ENCODE measurements at places on chromosomes 16 and 17. TPM values are rescaled to one million over a fixed set of nuclear protein-coding genes. Genes with fewer than 3 reads are reported as not detected.

DNA sequence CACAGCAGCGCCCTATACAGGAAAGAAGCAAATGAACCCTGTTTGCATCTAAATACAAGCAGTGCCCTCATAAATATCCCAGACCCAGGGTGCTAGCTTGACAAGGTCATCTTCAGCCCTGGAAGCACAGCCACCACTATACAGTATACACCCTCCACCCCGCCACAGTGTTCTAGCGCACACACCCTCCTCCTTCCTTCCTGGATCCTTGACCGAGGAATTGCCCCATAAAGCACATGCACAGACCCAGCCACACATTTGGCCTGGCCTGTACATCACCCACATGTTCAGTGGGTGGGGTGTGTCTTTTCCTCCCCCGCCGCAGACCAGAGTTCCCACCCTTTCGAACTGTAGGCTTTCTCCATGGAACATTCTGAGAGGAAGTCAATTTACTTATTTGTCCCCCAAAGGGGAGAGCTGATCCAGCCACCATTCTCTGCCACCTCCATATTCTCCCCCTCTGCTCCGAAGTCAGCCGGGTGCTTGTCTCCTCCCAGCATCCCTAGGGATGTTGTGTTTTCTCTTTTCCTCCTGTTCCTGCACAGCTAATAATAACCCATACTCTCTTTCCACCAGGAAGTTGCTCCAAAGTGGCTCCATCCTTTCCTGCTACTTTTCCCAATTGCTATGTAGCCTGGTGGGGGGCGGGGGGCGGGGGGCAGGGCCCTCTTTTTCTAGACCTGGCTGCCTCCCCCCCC lies 6.6 kb downstream of the ABI3 start:
- no peak for DNase-seq
- peak overlapping the region; percentile 86 for H3K27ac ChIP-seq
- H3K27me3 ChIP-seq: no peaks in the 10 kb centered on the region
- H3K4me1 ChIP-seq: peaks cover 53% of the 10 kb centered on the region
- peaks cover 11% of the 10 kb centered on the region for H3K36me3 ChIP-seq

- no peaks in the 10 kb centered on the region for H3K4me1 ChIP-seq
- H3K4me3 ChIP-seq: no peak overlapping the region
- H3K36me3 ChIP-seq: no peaks in the 10 kb centered on the region
- no peaks in the 10 kb centered on the region for H3K27me3 ChIP-seq
- no peak overlapping the region for H3K27ac ChIP-seq
Measured at GRCh38 chr16:50879873-50880695, 138.2 kb downstream of the CYLD start.

DNA sequence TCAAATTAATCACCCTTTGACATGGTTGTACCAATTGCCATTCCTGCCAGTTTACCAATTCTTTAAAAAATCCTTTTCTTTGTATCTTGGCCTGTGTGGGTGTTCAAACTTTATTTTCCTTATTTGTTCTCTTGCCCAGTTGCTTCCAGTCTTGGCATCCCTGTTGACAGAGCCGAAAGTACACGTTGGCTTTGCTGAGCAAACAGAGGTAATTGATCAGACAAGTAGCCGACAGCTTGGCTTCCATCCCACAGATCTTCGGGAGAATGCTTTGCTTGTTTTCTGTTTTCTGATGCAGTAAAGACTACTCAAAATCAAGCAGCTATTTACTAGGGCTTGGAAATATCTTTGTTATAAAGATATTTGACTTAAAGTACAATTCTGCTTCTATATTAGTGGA lies 506.8 kb upstream of the SALL1 start:
- no peaks in the 10 kb centered on the region for H3K27me3 ChIP-seq
- H3K4me1 ChIP-seq: no peaks in the 10 kb centered on the region
- H3K27ac ChIP-seq: no peak overlapping the region
- H3K36me3 ChIP-seq: no peaks in the 10 kb centered on the region

- peak overlapping the region; percentile 53 for H3K4me3 ChIP-seq
- DNase-seq: no peak
- H3K36me3 ChIP-seq: peaks cover 30% of the 10 kb centered on the region
- peaks cover 36% of the 10 kb centered on the region for H3K4me1 ChIP-seq
Measured at GRCh38 chr16:31133046-31133501, 2.5 kb downstream of the PRSS8 start.

GRCh38 chr16:627454-628239 lies 3.1 kb upstream of the WFIKKN1 start:
- H3K27ac ChIP-seq: no peak overlapping the region
- peaks cover 44% of the 10 kb centered on the region for H3K36me3 ChIP-seq
- H3K4me1 ChIP-seq: peaks cover 40% of the 10 kb centered on the region
- no peaks in the 10 kb centered on the region for H3K27me3 ChIP-seq
- DNase-seq: peak; percentile 92
- H3K4me3 ChIP-seq: no peak overlapping the region

- no peaks in the 10 kb centered on the region for H3K36me3 ChIP-seq
- H3K4me1 ChIP-seq: peaks cover 23% of the 10 kb centered on the region
- no peak overlapping the region for H3K27ac ChIP-seq
- H3K27me3 ChIP-seq: no peaks in the 10 kb centered on the region
Measured at GRCh38 chr17:76554131-76554530, 14.3 kb downstream of the PRCD start.

DNA sequence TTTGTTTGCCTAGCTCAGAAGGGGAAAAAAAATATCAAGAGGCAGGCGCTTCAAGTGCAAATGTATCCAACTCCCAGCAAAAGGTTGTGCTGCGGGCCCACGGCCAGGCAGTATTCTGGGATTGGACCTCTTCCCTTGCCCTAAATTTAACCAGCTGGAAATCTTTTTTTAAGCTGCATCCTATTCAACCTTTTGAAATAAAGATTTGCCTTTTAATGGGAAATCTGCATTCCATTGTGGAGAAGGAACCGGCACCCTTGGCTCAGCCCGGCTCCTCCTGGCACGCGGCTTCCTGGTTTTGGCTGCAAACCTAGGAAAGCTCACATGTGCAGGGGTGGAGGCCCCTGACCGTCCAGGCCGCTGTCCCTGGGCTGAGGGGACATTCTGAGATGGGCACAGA lies 38.8 kb upstream of the ENPP7 start:
- H3K27ac ChIP-seq: no peak overlapping the region
- H3K27me3 ChIP-seq: no peaks in the 10 kb centered on the region
- no peak overlapping the region for H3K4me3 ChIP-seq

Gene MILR1
- total RNA-seq: 11.5 TPM

Gene CCL5
- 15.7 TPM for total RNA-seq

DNA sequence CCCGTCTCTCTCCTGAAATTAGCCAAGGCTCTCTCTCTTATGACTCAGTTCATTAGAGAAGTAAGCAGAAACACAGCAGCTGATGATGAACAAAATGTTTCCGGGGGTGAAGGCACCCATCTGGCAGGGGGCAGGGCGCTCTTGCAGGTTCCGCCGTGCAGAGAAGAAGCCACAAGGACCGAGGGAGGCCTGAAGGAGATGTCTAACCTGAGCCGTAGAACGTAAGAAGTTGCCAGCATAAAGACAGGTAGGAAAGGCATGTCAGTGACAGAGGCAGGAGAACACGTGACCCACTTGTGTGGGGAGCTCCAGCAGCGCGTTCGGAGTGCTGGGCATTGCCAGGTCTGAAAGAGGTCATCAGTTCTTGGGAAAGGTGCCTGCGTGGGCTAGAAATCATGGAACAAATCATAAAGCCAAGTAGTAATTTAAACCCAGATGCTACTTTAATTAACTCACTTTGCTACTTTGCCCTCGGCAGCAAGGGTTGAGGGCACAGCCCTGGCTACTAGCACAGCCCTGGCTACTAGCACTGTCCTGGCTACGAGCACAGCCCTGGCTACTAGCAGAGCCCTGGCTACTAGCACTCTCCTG lies 198.6 kb downstream of the RPTOR start:
- H3K4me3 ChIP-seq: no peak overlapping the region
- peak; percentile 76 for DNase-seq
- no peaks in the 10 kb centered on the region for H3K36me3 ChIP-seq
- no peaks in the 10 kb centered on the region for H3K27me3 ChIP-seq

DNA sequence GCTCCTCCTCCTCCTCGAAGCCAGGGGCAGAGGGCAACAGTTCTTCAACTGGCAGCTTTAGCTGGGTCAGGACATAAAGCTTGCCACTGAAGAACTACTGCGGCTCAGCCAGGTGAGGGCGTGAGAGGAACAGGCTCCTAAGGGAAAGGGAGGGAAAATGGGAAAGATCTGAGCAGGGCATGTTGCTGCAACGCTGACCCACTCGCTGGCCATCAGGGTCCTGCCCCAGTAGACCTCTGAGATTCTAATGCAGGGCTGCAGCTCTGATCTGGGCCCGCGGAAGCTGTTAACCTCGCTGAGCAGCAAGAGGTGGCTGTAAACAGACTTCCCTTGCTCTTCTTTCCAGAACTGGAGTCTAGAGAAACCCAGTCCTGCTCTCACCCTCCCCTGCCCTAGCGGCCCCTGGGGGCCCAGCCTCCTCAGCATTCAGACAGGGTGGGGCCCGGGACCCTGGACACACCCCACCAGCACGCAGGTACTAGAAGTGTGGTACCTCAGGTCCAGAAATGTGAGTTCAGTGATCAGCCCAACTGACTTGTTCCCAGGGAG lies 3.8 kb upstream of the TLCD2 start:
- peaks cover 65% of the 10 kb centered on the region for H3K4me1 ChIP-seq
- H3K27me3 ChIP-seq: no peaks in the 10 kb centered on the region
- H3K36me3 ChIP-seq: peaks cover 32% of the 10 kb centered on the region

Gene KRTAP4-4
- not detected for total RNA-seq

DNA sequence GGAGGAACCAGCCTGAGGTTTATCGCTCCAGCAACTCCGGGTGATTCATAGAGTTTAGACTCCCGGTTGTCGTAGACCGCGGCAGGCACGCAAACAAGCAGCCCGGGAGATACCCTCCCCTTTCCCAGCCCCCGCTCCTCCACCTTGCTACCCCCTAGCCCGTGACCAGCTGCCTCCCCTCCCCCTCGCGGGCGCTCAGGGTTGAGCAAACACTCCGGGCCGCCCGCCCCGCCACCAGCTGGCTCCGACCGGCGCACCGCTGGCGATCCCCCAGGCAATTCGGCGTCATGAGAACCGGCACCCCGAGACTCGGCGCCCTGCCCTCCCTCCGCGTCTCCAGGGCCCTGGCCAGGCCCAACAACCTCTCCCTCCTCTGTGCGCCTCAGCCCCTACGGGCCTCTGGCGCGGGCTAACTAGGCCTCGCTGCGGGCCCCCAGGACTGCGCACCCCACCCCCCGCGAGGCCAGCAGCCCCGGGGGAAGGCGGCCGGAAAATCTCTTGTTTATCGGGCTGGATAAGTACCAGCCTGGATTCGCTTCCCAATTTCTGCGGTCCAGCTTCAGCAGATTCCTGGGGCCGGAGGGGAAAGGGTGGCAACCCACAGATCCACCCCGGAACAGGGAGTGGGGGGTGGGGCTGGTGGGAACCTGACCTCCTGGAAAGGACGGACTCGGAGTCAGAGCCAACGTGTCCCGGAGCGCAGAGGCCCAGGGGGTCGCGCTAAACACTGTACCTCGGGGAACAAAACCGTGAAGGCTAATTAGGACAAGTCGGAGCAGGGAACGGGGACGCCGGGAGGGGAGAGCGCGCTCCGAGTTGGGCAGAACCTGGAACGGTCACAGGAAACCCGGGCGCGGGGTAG lies 951 bp upstream of the GPRC5C start:
- H3K27me3 ChIP-seq: peaks cover 12% of the 10 kb centered on the region
- peak overlapping the region; percentile 98 for H3K27ac ChIP-seq
- H3K36me3 ChIP-seq: no peaks in the 10 kb centered on the region
- peak overlapping the region; percentile 0 for H3K4me3 ChIP-seq

DNA sequence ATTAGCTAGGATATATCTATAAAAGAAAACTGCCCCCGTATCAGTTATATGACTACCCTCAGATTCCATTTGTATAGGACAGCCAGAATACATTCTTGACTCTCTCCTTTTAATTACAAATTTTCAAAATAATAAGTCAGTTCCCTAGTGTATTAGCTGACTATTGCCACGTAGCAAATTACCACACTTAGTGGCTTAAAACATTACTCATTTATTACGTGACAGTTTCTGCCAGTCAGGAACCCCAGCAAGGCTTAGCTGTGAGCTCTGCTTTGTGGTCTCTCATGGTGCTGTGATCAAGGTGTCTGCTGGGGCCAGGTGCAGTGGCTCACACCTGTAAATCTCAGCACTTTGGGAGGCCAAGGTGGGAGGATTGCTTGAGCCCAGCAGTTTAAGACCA lies 13.9 kb upstream of the SCNN1B start:
- H3K4me3 ChIP-seq: no peak overlapping the region
- no peaks in the 10 kb centered on the region for H3K27me3 ChIP-seq
- no peaks in the 10 kb centered on the region for H3K36me3 ChIP-seq
- H3K4me1 ChIP-seq: no peaks in the 10 kb centered on the region
- DNase-seq: no peak

Gene BAIAP3
- total RNA-seq: 8.6 TPM

DNA sequence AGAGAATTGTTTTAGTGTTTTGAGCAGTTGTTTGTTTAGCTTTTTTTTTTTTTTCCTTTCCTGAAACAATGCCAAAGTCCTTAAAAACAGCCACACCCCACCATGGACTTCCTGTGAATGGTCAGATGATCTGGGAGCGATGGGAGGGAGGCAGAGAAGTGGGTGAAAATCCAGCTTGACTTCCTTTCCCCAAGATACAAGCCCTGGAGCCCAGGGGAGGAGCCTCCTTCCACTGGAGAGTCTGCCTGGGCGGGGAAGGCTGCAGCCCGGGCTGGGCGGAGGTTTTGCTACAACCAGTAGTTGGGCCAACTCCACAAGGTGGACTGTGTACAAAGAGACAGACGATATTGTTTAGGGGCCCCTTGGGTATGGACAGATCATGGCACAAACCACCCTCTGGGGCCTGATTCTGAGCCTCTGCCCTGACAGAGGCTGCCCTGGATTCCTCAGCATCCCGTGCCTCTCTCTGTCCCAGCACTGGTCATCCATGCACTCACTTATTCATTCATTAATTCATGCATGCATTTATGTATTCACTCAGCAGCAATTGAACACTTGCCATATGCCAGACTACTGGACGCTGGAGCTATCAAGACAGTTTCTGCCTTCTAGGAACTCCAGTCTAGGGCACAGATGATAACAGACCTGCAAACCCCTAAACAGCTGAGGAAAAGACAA lies 29.8 kb downstream of the WSB1 start:
- peaks cover 47% of the 10 kb centered on the region for H3K4me1 ChIP-seq
- H3K4me3 ChIP-seq: no peak overlapping the region
- peak; percentile 83 for DNase-seq
- H3K27me3 ChIP-seq: no peaks in the 10 kb centered on the region
- H3K27ac ChIP-seq: peak overlapping the region; percentile 69
- peaks cover 3% of the 10 kb centered on the region for H3K36me3 ChIP-seq

GRCh38 chr17:30545024-30545423 lies 67.8 kb downstream of the GOSR1 start:
- no peak for DNase-seq
- H3K4me3 ChIP-seq: no peak overlapping the region
- H3K36me3 ChIP-seq: no peaks in the 10 kb centered on the region
- H3K27me3 ChIP-seq: no peaks in the 10 kb centered on the region

Gene MT2A
- total RNA-seq: 448 TPM

- no peak for DNase-seq
- H3K27me3 ChIP-seq: no peaks in the 10 kb centered on the region
Measured at GRCh38 chr16:11253009-11253994, 2.7 kb downstream of the SOCS1 start.

DNA sequence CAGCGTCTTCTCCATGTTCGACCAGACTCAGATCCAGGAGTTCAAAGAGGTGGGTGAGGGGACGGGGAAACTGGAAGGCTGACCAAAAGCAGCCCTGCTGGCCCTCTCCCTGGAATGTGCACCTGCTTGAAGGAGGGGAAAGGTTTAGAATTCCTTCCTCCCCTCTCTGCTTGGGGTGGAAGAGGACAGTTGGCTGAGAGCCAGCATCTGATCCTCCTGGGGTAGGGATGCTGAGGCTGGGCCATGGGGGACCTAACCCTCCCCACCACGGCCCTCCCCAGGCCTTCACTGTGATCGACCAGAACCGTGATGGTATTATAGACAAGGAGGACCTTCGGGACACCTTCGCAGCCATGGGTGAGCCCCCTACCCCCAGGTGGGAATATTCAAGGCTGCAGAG lies 1.3 kb downstream of the MYL11 start:
- no peak overlapping the region for H3K4me3 ChIP-seq
- H3K27ac ChIP-seq: no peak overlapping the region
- no peak for DNase-seq
- H3K4me1 ChIP-seq: peaks cover 19% of the 10 kb centered on the region
- H3K27me3 ChIP-seq: no peaks in the 10 kb centered on the region

Gene ADORA2B
- 18.8 TPM for total RNA-seq

Gene TUBG2
- 104 TPM for total RNA-seq

All from upper lobe of left lung (tissue), 6 donors.